ENCODE measurements at places on chromosomes 12 and 14.
A peak's percentile ranks its signal among the peaks of the same experiment; 100 is the strongest.

- DNase-seq: no peak
Measured at GRCh38 chr12:131699434-131699833, 11.5 kb upstream of the SFSWAP start.

DNA sequence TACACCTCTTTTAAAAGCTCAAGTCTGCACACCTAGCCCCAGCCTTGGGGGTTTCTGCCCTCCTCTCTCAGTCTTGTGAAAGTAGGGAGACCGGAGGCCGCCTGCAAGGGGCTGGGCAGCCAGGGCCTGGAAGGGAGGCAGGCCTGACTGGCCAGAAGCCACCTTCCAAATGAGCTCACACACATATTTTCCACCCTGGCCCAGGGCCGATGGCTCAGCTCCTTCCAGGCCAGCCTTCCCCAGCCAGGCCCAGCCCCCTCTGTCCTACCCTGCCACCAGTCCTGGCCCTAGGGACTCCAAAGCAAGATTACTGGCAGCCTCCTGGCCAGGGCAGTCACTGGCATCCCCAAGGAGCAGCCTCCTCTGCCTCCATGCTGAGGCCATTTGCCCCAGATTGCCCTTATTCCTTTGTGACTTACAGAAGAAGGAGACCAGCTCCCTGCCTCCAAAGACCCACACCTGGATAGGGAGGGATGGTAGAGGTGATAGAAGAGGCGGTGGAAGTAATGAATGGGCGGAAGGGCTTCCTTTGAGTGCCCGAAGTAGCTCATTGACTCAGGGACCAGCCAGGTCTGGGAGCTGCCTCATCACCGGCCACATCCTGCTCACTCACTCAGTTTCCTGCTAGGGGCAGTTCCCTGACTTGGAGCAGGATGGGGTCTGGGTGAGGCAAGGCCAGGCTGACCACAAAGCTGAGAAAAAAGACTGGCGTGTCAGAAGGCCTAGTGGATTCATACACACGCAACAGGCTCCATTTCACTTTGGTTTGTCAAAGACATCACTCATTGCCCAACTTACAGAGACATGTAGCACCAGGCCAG, 14.8 kb downstream of the MMP14 start:
- no peak for DNase-seq

- DNase-seq: no peak
Measured at GRCh38 chr14:72401632-72402376, 469.6 kb downstream of the RGS6 start.

GRCh38 chr14:92846162-92846897, 52.2 kb downstream of the GOLGA5 start:
- no peak for DNase-seq

DNA sequence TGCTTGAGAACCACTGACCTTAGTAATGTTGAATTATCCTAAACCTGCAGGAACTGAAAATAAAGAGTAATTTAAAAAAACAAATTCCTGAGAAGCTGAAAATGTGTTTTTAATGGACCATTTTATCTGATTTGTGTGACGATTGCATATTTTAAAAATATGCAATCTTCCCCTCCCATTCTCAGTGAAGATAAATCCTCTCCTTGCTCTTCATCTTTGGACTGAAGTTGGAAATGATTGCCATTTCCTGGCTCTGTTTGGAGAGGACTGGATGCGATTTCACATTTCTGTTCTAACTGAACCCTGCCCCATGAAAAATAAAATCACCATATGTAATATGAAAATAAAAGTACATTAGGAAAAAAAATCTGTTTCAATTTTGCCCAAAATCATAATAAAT, 216.3 kb downstream of the SLC6A15 start:
- DNase-seq: no peak

- DNase-seq: no peak
Measured at GRCh38 chr12:78002878-78003277, 172.2 kb downstream of the NAV3 start.

DNA sequence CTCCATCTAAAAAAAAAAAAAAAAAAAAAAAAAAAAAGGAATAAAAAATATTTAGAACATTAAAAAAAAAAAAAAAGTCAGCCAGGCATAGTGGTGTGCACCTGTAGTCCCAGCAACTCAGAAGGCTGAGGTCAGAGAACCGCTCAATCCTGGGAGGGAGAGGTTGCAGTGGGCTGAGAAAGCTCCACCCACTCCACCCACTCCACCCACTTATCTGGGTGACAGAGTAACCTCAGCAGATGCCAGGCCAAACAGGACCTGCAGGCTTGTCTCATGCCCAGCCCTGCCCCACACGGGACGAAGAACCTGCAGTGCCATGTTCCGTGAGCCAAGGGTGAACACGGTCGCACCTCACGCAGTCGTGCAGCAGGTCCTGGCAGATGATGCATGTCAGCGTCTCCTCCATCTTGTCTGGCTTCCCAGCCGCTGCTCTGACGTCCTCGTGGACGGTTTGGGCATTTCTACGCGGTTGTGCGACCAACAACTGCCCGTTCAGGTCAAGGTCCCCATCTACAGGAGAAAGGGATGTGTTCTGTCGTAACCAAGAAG, 28.6 kb downstream of the CHFR start:
- DNase-seq: no peak

DNA sequence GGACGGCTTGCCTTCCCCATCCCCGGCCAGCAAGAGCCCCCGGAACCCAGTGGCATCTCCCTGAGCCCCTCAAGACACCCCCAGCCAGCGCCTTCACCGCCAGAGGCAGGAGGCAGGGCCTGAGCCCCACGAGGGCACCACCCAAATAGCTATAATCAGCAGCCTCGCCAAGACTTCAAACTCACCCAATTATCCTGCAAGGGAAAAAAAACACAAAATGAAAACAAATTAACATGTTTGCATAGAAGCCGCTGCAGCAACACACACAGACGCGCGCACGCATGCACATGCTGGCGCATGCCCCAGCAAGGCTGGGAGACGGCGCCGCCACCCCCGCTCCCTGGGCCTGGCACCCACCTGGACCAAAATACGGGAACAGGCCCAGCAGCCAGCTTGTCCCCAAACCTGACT, 15.8 kb downstream of the FAM222A start:
- DNase-seq: no peak

GRCh38 chr12:54419088-54419887, at the start of gene ITGA5:
ITGA5 (minus strand) TSS chr12:54419266; CDS start chr12:54419198, 68 bp downstream.
- no peak for DNase-seq

DNA sequence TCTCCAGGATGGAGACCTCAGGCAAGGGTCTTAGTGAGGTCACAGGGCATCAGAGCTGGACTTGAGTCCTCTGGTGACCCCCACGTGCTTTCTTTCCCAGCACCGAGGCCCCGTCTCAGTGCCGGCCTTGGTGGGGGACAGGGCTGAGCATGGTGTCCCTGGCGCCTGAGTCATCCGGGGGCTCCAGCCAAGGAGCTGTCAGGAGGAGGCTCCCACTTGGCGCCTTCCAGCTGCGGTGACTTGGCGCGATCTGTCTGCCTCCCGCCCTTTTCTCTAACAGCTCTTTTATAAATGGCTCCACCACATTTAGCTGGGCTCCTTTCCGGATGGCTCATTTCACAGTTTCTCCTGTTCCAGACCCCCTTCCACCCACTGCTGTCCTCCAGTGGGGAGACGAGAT, 60.4 kb downstream of the PRMT8 start:
- DNase-seq: no peak

DNA sequence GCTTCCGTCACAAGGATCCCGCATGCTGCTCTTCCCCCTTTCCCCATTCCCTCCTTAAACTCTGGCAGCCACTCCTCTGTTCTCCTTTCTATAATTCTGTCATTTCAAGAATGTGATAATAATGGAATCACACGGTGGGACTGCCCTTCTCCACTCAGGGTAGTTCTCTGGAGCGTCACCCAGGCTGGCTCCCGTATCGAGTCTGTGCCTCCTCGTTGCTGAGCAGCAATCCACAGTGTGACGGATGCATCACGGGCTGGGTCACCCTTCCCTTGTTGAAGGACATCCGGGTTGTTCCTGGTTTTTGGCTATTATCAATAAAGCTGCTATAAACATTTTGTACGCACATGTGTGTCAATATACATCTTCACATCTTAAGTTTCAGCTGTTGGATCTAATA, 5.7 kb upstream of the SYNE3 start:
- no peak for DNase-seq

GRCh38 chr14:89000007-89000942, 175.8 kb downstream of the TTC8 start:
- no peak for DNase-seq

DNA sequence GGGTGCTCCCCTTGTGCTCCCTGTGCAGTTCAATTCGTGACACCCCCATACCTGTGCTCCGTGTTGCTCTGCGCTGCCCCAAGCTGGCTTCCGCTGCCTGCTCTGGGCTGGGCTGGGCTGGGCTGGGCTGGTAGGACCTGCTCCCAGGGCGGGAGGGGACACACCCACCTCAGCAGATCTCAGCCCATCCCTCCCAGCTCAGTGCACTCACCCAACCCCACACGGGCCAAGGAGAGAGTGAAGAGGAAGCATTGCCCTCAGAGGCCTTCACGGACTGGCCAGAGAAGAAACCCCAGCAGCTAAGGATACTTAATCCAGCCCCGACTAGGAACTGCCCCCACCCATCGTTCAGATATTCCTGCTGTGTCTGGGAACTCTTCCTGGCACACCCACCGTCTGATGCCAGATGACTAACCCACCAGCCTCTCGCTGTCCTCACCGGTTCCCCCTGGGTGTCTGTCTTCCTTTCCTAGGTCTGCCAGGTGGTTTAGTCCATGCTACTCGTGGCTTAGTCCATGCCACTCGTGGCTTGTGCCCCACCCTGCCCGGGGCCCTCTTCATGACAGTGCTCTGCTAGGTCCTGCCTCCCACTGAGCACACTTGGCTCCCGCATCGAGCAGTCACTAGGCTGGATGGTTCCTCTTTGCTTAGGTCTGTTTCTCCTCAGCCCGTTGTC, at the start of gene LPAR5:
Gene LPAR5 (minus strand): TSS at position 104 of the 676 bp plus-strand sequence. CDS start 14,711 bp downstream, outside the sequence.
- no peak for DNase-seq

GRCh38 chr12:25816637-25817036, 141.8 kb upstream of the RASSF8 start:
- DNase-seq: no peak

- DNase-seq: no peak
Measured at GRCh38 chr12:105090361-105090760, 6.1 kb upstream of the ALDH1L2 start.

- no peak for DNase-seq
Measured at GRCh38 chr12:9372202-9372601, 164.0 kb upstream of the PZP start.

GRCh38 chr14:104387022-104388010, 192.2 kb upstream of the C14orf180 start:
- no peak for DNase-seq

GRCh38 chr12:31363831-31364230, 37.9 kb upstream of the SINHCAF start:
- DNase-seq: no peak

GRCh38 chr12:98185606-98186005, 329.8 kb upstream of the TMPO start:
- no peak for DNase-seq

DNA sequence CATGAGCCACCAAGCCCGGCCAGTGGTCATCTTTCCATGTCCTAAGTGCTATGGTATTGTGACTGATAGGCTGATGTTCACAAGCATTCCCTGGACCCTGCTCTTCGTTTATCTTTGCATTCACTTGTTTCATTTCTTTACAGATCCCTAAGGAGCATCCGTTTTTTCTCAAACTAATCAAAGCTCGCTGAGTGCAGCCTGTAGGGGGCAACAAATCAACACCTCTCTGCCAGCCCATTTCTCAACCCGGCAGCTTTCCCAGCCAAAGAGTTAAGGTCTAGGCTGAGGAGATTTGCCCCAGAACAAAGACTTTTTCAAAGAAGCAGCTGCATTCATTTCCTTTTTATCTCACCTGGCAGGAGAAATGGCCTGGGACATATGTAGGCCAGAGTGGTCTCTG, 12.1 kb downstream of the SIRT4 start:
- no peak for DNase-seq

- no peak for DNase-seq
Measured at GRCh38 chr12:48119834-48120195, 651 bp downstream of the PFKM start.

GRCh38 chr12:45934956-45935355, 55.4 kb downstream of the SCAF11 start:
- no peak for DNase-seq

DNA sequence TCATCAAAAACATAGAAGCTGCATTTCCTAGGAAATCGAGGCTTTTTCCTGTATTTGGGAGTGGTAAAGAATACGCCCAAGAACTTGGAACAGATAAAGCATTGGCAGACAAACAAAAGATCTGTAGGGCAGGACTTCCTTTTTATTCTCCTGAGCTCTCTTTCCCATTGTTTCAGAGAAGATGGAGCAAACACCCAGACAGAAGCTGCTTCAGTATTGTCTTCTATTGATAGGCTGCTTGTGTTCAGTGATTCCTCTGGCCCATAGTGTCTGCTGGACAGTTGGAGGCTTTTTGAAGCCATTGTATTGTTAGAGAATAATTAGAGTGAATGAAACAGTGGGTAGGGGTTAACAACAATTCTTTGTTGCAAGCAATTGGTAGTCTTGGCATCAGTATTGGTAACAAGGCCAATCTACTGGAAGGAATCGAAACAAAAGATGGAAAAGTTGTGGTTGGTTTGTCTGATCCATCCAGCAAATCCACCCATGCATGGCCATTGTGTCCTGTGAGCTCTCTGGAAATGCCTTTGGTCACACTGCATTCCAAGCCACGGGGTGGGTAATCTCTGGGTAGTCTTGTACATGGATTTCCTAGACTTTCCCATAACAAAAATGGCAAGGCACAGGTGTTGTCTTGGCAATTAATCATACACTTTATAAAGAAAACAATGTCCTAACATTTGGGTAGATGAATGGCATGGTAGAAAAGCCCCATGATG, 424.8 kb downstream of the RAD51B start:
- no peak for DNase-seq

GRCh38 chr14:77582511-77582910, 33.9 kb downstream of the SPTLC2 start:
- no peak for DNase-seq

DNA sequence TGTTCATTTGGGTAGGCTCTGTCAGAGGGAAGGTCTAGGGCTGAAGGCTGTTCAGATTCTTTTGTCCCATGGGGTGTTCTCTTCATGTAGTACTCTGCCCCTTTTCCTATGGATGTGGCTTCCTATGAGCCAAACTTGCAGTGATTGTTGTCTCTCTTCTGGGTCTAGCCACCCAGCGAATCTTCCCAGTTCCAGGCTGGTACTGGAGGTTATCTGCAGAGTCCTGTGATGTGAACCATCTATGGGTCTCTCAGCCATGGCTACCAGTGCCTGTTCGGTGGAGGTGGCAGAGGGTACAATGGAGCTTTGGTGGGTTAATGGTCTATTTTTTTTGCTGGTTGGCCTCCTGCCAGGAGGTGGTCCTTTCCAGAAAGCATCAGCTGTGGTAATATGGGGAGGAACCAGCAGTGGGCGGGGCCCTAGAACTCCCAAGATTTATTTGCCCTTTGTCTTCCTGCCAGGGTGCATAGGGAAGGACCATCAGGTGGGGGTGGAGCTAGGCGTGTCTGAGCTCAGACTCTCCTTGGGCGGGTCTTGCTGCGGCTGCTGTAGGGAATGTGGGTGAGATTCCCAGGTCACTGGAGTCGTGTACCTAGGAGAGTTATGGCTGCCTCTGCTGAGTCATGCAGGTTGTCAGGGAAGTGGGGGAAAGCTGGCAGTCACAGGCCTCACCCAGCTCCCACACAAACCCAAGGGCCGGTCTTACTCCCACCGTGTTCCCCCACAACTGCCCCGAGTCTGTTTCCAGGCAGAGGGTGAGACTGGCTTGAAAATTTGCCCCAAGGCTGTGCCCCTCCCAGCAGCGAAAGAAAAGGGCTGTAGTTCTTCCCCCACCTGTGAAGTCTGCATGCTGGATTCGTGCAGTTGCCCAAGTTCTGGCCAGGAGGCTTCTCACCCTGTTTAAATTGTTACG, 17.5 kb downstream of the MTRFR start:
- DNase-seq: peak; percentile 80

GRCh38 chr12:78062786-78063185, 232.1 kb downstream of the NAV3 start:
- DNase-seq: no peak

Data from NCI-H2029 (cell line).